AG10803 (cell line): ENCODE measurements at places on chromosomes 2 and 18.

DNA sequence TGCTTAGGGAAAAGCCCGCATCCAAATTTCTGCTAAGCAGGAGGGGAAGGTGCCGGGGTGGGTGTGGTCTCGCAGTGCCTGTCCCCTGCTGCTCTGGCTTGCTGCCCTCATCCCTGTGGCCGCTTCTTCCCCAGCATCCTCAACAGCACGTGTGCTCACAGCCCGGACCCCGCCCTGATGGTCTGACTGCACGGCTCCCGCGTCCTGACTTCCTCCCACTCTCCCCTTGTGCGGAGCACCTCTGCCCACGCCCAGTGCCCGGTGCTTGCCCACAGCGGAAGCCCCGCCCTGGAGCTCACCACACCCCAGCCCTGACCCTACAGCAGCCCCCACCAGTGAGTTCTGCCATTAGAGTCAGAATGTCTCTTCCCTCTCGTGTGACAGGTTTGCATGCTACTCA is 277.9 kb downstream of the NDUFA10 start:
- DNase-seq, result no peak

DNA sequence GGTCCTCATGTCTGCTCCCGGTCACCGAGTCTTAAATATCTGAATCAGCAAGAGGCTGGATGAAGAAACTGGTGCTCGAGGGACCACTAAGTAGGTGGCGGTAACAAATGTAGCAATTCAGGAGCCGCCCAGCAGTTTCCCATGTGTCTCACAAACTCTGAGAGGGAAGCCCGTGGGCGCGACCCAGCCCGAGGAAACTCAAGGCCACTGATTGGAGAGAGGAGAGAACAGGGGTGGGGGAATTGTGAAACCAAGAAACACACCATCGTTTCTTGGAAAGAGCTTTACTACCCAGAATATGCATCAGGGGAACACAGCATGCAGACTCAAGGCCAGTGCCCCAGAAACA is 10.8 kb downstream of the MLPH start:
- DNase-seq, result peak; percentile 82

DNA sequence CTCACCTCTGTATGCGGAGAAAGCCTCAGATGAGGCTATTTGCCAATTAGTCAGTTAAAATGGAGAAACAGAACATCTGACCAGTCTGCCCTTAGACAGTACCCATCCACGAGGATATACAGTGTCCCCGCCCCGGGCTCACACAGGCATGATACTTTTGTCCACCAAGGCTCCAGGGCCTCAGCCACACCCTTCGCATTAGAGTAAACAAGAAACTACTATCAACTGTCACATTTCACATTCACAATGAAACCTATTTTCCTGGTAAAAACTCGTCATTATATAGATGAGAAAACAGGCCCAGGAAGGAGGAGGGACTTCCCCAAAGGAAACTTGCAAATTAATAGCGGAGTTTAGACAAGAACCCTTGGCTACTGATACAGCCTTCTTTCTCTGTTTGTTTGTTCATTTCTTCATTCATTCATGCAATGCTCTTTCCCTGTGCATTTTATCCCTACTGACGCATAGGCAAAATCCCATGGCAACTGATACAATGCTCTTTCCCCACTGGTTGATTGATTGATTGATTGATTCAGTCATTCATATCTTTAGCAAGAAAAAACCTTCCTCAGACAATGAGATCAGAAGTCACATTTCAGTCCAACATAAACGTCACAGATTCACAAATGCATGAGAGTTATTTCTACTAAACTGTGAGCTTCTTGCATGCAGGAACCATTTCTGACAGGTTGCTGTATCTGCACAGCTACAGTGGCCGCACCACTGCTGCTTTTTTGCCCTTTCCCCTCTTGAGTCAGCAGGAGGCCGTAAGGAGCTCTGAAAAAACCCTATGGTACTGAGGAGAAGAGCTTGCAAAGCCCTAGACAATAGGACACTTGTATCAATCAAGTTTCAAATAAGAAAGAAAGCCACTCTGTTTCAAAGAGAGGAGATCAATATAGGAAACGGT is 777.1 kb downstream of the RNF144A start:
- no peak for DNase-seq

DNA sequence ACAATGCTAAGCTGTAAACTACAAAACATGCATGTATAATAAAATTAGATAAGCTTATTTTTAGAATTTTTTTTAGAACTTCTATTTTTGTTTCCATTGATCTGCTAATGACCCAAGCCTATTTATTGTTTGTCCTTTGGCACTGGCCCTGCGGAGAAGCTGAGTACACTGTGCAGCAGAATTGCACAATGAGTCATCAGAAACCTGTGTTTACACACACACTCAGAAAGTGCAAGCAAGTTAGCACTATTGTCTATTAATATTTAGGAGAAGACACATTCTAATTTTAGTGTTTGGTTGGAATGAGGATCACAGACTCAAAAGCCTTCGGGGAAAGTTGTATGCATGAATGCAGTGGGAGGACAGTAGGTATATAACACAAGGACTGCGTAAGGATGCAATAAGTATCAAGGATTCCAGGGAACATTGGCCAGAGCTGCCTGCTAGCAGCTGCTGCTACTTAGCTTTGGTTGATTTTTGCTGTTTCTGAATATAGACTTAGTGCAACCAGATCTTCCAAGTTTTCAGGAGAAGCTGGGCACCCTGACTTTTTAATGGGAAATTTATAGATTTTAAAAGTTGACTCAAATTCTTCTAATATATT is 128.2 kb downstream of the KCNH7 start:
- no peak for DNase-seq

DNA sequence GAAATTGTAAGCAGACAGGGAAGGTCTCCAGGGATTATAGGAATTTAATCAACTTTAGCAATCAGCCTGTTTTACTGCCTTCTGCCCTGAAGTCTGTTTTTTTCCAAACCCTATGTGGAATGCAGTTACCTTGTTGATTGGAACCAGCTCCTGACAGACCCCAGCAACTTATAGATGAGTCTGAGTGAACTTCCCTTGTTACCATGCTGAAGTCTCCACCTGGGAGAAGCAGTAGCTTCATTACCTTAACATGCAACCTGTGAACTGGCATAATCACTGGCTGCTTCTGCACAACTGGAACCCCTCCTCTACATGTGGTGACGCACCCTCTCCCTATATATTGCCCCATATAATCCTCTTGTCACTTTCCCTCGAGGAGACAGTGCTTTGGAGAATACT is 226.3 kb upstream of the SPOPL start:
- DNase-seq, result no peak

DNA sequence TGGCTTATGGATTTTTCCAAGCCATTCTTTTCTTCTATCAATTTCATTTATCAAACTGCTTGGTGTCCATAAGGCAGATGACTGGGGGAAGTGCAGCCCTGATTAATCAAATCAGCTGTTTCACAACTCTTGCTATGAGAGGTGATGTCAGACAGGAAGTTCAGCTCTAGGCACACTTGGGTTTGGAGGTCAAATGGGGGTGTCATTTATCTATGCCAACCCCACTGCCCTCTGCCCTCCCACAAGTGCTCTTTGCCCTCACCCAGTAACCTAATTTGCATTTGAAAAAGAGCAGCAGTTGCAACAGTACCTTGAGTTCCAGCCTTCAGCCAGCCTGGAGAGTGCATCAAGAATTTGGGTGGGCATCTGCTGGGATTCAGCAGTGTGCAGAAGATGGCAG is 431.3 kb upstream of the SPRED2 start:
- no peak for DNase-seq

GRCh38 chr18:42517896-42518295 is 562.9 kb downstream of the PIK3C3 start:
- DNase-seq, result no peak

DNA sequence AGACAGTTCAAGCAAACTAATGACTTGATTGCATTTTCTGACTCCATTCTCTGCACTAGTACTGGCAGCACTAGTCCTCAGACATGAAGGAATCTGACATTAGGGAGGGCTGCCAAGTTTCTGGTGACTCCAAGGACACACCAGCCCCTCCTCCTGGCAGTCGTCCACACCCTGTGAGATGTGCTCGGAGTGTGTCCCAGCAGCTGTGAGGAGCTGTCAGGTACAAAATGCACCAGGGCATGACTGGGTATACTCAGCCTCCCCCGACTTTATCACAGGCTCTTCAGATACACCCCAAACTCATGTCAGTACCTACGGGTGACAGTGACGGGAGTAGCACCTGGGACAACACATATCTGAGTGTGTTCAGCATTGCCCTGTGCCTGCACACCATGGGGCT is 43.1 kb downstream of the EDAR start:
- no peak for DNase-seq

DNA sequence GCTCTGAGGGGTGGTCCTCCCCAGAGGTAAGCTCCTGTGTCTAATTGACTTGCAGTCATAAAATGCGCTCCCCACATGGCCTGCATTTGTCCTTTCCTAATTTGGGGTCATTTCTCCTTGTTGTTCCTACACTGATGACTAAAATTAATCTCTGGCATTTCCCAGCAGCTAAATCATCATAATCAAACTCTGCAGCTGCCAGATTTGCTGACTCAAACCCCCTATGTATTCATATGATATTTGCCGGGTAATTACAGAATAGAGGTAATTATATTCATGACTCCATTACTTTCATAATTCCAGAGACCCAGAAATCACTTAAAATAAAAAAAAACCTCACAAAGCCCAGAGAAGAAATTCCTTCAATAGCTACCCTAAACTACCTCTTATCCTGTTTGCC is 331.4 kb upstream of the KLHL29 start:
- DNase-seq, result no peak

- DNase-seq, result no peak
Measured at GRCh38 chr2:75580606-75581005, 19.9 kb upstream of the EVA1A start.

DNA sequence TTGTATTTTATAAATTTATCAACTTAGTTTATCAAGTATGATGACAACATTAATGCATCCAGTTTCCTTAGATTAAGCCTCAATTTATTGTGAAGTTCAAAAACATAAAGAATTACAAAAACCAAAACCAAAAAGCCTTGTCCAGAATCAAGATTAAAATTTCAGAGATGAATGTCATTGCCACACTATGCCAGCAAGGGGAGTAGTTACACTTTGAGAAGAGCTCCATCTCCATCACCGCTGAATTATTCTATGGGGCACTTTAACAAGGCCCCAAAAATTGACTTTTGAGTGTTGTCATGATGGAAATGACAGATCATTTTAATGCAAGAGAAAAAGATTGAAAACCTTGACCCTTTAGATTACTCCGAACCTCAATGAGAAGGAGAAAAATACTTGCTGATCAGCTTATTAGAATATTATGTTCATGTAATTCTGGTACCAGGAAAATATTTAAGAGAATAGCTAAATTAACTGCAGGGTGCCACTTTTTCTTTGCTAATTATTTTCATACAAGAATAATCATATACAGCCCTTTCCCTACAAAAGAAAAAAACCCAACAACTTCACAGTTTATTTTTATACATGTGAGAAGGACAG is 152.5 kb upstream of the AQP4 start:
- no peak for DNase-seq

GRCh38 chr2:162435676-162436075 is 91.7 kb downstream of the GCA start:
- no peak for DNase-seq

GRCh38 chr2:232597362-232598079 is 35.9 kb upstream of the EFHD1 start:
- no peak for DNase-seq

- DNase-seq, result no peak
Measured at GRCh38 chr18:63262369-63263335, 56.9 kb downstream of the BCL2 start.

DNA sequence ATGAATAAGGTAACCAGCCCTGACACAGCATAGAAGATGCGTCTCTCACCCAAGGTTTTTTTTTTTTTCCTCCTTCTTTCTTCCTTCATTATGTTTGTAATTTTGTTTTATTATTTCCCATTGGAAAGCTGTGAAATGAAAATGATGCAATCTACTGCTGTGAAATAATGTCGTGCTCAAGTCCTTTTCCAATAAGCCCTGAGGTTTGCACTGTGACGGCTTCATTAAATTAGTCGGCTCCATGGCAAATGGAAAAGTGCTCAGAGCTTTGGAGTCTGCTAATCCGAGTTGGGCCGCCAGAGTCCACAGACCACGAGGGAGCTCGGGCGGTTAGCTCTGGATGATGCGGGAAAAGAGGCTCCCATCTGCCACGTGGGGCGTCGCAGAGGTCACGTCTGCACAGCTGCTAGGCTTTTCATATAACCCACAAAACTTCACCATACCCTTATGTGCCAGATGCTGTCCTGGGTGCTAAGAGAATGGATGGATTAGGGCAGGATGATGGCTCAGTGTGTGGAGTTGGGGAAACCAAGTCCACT is 92.3 kb upstream of the CAPN13 start:
- no peak for DNase-seq

GRCh38 chr2:106789185-106789584 is 96.8 kb downstream of the ST6GAL2 start:
- no peak for DNase-seq

- no peak for DNase-seq
Measured at GRCh38 chr2:105754994-105755393, 10.3 kb downstream of the NCK2 start.

- DNase-seq, result no peak
Measured at GRCh38 chr18:79785831-79786230, 11.9 kb upstream of the KCNG2 start.

GRCh38 chr2:15205562-15205961 is 355.6 kb downstream of the NBAS start:
- no peak for DNase-seq

DNA sequence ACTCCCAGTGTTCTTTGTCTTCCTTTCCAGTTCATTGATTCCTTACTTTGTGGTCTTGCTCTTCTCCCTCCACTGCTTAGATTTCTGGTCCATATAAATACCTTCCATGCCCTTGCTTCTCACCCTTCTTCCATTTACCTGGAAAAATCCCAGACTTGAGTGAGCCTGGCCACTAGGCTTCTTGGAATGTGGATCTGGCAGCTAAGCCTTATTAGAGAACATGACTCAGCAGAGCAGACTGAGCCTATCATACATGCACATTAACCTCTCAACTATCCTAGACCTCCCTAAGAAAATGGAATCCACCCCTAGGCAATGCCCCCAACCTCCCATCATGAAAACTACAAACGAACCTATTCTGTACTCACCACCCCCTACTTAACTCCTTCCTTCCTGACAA is 127.7 kb downstream of the RHBDD1 start:
- DNase-seq, result peak; percentile 83

DNA sequence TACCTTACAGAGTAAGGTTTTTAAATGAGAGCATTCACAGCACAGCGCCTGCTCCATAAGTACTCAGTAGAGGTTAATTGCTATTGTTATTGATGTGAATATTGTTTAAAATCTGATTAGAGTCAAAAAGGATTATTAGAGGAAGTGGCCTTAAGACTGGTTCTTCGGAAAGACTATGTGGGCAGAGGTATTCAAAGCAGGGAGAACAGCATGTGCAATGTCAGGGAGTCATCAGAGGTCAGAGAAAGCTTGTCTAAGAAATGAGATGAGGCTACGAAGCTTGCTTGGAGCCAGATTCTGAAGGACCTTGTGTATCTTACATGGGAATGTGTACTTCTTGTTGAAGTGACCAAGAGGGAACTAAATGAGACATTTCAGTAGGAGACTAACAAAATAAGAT is 49.8 kb downstream of the PMS1 start:
- no peak for DNase-seq

GRCh38 chr18:47265197-47265596 is 13.7 kb upstream of the SKOR2 start:
- peak; percentile 85 for DNase-seq
